Immature natural killer cell (primary cell): ENCODE measurements at places on chromosomes 4 and X.
A peak's percentile ranks its signal among the peaks of the same experiment; 100 is the strongest.

DNA sequence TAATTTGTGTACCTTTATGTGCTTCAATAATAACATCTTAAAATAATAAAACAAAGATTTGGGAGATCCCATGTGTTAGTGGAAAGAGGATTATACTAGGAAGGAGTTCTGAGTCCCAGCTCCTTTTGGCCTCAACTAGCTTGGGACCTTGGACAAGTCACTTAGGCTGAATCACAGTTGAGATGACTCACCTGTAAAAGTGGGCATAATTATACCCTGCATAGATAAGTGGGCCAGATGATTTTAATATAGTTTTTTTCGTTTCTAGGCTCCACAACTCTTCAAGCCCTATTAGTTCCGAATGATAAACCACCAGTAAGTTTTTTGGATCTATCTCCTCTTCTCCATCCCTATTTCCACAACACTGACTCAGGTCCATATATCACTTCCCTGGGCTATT lies 131.8 kb downstream of the ENOX2 start:
- DNase-seq: no peak

DNA sequence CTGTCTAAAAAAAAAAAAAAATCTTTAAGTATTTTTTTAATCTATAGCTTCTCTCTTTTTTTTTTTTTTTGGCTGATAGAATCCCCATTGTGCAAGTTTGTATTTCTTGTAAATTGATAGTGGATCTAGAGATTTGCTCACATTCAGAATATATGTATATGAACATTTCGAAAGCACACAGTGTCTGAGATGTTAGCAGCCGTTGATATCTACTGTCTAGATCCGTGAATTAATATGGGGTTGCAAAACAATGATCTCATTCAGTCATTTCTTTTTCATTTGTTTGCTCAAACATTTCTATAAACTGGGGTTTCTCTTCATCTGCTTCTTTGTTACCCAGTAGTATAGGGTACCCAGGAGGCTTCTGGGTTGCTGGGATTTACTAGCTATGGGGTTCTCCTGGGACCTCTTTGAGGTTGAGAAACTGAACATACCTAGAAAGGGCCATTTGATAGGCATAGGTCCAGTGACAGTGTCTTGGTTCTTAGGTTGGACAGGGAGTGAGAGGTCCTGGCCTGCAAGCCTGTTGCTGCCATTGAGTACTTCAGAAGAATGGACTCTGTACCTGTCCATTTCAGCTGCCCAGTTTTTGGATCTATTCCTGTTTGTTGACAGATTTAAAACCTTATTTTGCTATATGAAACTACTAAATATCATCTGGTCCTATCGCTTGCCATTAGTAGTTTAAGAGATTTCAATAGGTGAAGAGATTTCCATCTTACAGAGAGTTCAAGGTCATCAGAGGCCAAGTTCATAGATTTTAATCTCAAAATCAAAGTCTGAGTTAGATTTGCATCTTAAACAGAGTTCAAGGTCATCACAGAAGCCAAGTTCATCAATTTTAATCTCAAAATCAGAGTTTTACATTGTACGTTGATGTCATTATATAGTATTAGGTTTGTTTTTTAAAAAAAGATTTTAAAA lies 50.8 kb downstream of the WWC2 start:
- no peak for DNase-seq

DNA sequence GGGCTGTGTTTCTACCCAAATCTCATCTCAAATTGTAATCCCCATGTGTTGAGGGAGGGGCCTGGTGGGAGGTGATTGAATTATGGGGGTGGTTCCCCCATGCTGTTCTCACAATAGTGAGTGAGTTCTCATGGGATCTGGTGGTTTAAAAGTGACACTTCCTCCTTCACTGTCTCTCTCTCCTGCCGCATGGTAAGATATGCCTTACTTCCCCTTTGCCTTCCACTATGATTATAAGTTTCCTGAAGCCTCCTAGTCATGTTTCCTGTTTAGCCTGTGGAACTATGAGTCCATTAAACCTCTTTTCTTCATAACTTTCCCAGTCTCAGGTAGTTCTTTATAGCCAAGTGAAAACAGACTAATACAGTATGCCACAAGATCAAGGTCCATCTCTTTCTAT lies 70.0 kb upstream of the MSX1 start:
- DNase-seq: no peak

GRCh38 chr4:113145147-113145518 lies 95.7 kb downstream of the ANK2 start:
- DNase-seq: no peak

GRCh38 chrX:37812110-37812509 lies 32.3 kb downstream of the CYBB start:
- no peak for DNase-seq

DNA sequence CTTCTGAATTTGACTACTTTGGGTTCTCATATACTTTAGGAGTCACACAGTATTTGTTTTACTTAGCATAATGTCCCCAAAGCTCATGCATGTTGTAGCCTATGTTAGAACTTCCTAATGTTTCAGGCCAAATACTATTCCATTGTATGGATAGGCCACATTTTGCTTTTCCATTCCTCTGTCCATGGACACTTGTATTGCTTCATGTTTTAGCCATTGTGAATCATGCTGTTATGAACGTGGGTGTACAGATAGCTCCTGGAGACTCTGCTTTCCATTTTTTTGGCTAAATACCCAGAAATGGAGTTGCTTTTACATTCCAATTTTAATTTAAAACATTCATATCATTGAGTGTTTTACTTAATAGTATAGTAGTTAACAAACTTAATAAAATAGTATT lies 54.5 kb downstream of the HTT start:
- DNase-seq: no peak

- DNase-seq: no peak
Observed at GRCh38 chr4:141815646-141816045, 179.3 kb downstream of the IL15 start.

DNA sequence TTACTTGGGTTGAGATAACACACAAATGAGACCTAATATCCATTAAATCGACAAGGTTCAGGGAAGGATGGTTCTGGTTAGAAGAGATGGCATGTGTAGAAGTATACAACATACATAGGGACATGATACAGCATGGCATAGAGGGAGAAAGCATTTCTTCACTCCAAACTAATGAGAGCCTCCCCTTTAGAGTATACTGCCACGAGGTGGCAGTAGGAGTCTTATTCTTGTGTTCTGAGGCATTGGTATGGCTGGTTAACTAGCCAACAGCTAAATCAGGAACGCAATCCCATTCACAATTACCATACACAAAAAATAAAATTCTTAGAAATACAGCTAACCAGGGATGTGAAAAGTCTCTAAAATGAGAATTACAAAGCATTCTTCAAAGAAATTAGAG lies 29.1 kb upstream of the TRO start:
- DNase-seq: peak; percentile 26

- DNase-seq: no peak
Observed at GRCh38 chr4:140581078-140581477, 12.3 kb upstream of the UCP1 start.

GRCh38 chr4:102546635-102547034 lies 45.5 kb downstream of the NFKB1 start:
- no peak for DNase-seq

DNA sequence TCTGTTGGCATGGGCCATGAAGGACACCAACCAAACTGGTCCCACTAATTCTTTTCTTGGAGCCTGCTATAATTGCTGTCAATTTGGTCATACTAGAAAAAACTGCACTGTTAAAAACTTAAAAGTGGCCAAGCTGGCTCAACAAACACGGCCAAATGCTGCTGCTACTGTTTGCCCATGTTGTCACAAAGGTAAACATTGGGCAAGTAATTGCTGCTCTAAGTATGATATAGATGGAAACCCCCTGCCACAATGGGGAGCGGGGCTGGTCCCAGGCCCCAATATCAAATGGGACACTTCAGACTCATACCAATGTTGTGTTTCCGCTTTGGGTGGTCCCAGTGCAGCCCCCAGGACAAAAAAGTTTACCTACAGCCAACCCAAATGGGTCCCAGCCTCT lies 52.1 kb downstream of the SPIN3 start:
- DNase-seq: no peak

DNA sequence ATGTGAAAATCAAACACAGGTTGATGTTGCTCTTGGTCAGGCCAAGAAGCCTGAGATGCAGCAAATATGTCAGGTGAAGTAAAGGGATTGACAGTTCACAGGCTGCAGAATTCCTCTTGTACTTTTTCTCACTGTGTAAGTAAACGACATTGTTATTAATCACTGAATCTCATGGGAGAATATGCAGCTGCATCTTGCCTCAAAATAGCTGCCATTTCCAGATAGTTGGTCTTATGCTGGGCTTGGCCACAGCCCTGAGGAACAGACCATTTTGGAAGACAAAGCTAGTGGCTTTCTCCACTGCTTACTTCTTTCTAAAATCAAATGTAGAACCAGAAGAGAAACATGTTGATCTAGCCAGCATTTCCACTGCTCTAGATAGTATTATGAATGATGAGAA lies 403.4 kb upstream of the NR3C2 start:
- no peak for DNase-seq

DNA sequence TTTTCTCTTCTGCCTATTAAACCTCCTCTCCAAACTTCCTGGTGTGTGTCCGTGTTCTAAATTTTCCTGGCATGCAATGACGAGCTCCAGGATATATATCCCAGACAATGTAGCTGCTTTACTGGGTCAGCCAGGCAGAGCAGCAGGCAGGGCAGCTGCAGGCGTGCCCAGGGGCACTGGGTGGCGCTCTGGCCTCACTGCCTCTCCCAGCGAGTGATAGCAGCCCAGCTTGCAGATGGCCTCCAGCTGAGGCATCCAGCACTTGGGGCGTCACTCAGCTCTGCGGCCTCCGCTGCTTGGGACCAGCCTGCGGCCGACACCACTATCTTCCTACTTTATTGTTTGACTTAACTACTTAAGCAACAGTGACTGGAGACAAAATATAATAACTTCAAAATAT lies 23.0 kb upstream of the UBA6 start:
- DNase-seq: no peak

- no peak for DNase-seq
Observed at GRCh38 chr4:110139815-110140214, 58.6 kb downstream of the ELOVL6 start.

GRCh38 chr4:121358473-121358872 lies 22.3 kb downstream of the QRFPR start:
- no peak for DNase-seq

DNA sequence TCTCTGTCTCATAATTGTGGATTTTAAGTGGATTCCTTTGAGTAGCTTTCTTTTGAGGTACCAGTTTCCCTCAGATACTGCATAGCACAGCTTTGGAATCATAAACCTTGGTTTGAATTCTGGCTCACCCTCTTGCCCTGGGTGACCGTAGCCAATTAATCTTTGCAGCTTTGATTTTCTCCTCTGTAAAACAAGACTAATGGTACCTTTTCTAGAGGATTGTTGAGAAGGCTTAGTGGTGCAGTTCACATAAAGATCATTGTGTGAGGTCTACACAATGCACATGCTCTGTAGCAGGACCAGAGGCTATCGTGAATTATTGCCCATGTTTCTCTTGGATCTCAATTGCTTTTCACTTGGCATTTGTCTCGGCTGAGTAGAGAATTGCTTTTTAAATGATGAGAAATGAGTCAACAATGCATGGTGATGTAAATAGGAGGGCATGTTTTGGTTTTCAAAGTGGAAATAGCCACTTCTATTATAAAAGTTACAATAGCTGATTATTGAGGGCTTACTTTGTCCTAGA lies 47.9 kb downstream of the TMEM131L start:
- DNase-seq: no peak

DNA sequence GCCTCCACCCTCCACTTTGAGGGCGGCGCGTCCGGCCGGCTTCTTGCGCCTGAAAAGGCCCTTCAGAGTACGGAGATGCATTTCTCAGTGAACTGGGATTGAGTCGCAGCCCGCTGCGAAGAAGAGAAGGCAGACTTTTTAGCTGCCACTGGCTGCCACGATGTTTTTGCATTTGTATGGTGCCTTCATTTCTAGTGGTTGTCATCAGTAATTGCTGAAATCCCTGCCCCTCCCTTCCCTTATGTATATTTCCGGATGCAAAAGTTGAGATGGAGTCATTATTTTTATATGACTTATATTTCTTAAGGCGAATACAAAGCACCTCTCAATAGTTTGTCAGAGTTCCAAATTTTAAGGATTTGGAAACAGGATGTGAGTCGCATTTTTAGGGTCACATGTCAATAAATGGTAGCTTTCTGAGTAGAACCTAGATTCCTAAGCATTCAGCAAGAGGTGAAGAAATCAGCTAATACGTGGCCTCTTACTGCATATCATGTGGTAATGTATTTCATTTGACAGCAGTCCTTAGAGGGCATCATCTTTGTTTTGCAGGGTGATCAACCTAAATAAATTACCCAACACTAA lies 658 bp downstream of the ATP6AP2 start:
- no peak for DNase-seq

- DNase-seq: no peak
Observed at GRCh38 chrX:96764864-96765263, 80.2 kb downstream of the DIAPH2 start.

DNA sequence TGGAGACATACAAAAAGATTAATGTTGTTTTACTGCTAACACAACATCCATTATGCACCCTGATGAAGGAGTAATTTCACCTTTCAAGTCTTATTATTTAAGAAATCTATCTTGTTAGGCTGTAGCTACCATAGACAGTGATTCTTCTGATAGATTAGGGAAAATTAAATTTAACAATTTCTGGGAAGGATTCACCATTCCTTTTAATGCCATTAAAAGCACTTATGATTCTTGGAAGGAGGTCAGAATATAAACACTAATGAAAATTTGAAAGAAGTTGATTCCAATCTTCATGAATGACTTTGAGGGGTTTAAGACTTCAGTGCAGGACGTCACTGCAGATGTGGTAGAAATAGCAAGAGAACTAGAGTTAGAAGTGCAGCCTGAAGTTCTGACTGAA lies 69.8 kb downstream of the F11 start:
- no peak for DNase-seq

DNA sequence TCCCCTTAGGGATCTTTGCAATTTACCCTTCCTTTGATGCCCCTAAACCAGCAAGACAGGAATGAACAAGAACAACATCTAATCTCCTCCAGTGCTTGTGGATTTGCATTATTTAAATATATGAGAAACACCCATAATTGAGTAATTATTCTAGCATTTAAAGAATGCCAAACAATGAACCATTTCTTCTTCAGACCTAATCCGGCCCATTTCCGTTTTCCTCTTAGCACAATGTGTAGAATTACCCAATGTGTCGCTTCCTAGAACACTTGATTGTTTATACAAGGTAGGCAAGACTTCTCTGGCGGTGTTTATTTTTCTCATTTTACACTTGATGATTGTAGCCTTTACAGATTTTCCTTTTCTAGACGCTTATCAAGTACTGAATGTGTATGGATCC lies 43.5 kb downstream of the CLDN34 start:
- no peak for DNase-seq
